ENCODE measurements at places on chromosomes 4 and X.

DNA sequence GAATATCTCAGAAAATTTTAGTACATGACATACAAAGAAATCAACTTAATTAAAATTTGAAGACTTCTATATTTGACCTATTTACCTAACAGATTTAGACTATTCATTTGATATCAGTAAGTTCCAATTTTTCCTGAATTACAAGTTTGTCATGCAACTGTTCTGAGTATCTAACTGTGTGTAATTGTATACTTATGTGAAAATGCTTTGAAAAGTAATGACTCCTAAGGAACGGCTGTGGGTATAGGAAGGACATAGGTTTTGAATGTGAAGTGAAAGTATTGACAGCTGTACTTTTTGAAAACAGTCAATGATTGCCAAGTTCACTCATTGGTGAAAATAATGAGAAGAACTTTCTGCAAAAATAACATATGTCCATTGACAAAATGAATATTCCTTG lies 2.9 kb downstream of the GRIA2 start:
- DNase-seq, result no peak

- DNase-seq, result no peak
These were observed 108.9 kb downstream of the USP46 start for GRCh38 chr4:52550186-52550585.

DNA sequence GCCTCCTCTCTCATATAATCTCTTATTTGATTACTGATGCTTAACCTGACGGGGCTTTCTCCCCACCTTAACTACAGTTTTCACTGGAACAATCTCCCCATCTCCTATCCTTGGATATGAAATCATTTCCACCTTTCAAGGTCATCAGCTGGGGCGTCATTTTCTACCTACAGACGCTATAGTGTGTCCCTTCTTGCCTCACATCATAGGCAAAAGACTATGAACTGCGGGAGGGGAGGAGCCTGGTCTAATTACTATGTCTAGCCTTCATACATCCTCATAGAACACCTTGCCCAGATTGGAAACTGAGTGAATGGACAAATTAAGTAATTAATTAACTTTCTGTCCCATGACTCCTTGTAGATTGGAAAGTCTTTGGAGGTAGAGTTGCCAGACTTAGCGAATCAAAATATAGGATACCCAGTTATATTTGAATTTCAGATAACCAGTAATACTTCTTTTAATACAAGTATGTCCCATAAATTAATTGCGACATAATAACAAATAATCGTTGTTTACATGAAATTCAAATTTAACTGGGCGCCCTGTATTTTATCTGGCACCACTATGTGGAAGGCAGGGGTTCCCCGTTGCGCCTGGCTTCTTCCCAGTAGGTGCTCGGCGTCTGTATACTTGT lies 752 bp upstream of the ATP6AP2 start:
- no peak for DNase-seq

- no peak for DNase-seq
These were observed 11.1 kb downstream of the DOK7 start for GRCh38 chr4:3473996-3474765.

DNA sequence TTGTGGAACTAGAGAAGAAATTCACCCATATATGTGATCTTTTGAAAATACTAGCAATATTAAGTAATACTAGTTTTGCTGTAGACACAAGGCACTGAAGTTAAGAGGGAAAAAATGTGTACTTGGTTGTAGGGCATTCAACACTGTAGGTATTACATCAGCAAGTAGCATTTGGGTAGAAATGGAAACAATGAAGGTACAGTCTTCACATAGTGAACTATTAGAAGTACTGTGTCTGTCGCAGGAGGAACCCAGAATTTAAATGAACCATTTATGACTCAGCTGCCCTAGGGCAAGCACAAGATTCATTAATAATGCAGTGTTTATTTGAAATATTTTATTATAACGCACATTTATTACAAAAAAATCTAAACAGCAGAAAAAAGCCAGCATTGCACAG lies 572.7 kb upstream of the TENM3 start:
- DNase-seq, result no peak

GRCh38 chr4:120844528-120844921 lies 78.0 kb downstream of the PRDM5 start:
- DNase-seq, result peak; percentile 27

DNA sequence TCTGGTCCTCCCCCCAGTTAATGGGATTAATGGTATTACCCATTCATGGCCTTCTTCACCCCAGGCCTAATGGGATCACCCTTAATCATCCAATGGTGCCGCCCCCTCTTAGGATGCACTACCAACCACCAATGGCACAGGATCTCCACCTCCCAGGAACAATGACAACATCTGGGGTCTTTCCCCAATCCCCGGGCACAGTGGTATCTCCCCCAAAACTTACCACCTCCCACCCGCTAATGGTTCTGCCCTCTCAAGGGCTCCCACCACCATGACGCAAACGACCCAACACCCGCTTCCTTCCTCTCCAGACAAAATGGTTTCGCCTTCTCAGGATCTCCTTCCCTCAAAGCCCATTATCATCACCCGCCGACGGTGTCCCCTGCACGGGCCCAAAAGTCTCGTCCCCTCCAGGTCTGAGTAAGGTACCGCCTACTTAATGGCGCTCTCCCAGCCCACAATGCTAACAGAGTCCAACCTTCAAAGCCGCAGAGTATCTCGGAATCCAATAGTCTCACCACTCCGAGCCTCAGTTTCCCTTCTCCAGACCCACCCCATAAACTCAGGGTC lies 458 bp downstream of the GRIPAP1 start:
- DNase-seq, result no peak

DNA sequence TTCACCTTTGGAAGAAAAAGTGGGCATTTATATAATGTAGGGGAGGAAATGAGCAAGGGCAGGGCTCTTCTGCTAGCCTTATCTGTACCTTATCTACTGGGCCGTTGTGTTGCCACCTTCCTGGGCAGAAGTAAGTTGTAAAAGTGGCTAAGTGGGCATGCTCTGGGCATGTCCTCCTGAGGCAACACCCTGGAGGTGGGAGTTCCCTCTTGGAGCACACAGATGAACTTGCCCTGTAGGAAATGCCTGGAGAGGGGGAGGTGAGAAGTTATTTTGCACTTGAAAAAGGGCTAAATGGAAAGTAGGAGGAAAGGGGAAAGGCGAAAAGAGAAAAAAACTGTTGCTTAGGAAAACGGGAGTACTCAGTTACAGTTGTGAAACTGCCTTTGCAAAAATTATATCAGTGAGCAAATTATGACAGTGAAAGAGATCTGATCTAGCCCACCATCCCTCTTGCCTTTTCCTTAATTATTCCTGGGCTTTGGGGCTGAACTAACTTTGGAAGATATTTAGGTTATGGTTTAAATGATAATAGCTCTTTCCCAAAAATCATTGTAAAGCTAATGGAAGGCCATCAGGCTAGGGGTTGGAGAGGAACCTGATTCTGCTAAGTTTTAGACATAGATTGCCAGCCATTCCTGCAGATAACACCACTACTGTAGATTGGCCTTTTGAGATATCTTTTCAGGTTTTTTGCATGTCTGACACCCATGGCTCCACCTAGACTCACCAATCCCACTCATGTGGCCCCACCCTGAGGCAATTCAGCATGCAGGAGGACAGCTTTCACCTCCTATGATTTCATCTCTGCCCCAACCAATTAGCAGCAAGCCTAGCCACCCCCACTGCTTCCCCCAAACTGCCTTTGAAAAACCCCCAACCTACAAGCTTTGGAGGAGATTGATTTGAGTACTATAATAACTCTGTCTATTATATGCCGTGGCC lies 20.5 kb upstream of the ZNF81 start:
- no peak for DNase-seq

- DNase-seq, result no peak
These were observed 993.6 kb downstream of the ARAP2 start for GRCh38 chr4:35250761-35251160.

DNA sequence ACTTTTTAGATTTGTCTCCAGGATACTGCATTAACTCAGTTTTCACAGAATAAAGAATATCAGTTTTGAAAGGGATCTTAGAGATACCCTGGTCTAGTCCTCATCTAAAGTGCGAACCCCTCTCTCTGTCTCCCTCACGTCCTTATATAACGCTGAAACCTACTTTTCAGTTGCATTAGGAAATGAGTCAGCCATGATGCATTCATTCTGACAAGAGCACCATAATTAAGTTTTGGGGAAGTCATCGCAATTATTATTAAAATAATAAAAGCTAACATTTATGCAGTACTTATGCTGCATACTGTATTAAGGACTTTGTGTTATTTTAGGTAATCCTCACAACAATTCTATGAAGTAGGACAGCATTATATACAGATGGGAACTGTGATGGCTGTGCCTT lies 116.1 kb downstream of the REELD1 start:
- DNase-seq, result no peak

DNA sequence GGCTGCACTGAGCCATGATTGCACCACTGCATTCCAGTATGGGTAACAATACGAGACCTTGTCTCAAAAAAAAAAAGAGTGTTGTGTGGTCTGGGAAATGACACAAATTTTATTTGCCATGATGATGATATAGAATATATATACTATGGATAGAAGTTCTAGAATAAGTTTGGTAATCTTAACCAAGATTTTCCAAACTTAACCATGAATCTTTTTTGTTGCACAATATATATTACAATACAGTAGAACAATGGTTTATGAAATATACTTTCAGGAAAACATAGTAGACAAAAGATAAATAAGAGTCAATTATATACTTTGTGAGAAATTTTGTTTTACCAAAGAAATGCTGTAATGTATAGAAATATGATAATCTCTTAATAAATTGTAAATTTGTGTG lies 34.8 kb downstream of the MFSD8 start:
- no peak for DNase-seq

DNA sequence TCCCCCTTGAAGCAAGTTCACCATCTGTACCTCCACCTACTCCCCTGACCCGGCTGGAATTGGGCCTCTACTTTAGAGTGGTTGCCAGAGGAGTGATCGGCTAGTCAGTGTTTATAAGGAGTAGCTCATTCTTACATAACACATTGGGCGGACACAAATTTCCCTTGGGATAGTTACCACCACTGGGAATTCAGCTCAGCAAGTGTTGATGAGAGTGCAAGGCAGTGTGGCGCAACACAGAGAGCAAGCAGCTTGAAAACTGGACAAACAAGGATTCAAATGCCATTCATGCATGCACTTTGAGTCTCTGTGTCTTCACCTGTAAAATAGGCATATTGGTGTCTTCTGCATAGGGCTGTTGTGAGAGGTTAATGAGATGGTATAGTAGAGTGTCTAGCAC lies 92.7 kb downstream of the STK32B start:
- no peak for DNase-seq

DNA sequence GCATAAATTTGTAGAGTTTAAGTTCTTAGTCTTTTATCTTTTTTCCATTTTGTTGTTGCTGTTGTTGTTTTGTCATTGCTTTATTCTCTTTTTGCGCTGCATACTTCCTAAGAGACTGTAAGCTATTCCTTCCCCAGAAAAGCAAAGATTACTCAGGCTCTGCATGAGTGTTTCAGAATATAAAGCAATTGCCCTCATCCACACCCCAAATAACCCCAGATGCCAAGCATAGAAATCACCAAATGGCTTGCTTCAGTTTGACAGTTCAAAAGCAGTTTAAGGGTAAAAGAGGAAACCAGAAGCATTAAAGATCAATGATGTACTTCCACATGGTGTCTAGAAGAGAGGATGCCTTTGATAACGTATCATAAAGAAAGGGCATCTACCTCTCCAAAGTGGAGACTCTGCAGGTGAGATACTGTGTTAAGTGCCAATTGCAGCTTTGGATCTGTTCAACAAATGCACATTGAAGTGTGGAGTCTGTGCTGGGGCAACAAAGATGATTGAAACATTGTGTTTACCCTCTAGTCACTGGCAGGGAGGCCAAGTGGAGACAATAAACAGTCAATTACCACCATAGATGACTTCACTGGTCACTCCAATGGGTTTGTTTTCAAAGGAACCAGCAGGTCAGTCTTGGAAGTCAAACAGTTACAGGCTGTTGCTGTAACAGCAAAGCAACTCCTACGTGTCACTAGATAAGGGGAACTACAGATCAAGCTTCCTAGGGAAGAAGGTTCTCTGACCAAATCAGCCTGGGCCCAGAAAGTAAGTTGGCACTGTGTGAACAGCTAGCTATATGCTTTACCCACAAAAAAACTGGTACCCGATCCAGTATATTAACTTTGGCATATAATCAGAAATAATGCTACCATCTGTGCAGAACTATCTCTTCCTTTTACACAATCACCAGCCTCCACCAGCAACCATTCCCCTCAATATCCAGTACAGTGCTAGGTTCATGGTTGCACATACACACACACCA lies 40.6 kb upstream of the IL21 start:
- DNase-seq, result no peak

DNA sequence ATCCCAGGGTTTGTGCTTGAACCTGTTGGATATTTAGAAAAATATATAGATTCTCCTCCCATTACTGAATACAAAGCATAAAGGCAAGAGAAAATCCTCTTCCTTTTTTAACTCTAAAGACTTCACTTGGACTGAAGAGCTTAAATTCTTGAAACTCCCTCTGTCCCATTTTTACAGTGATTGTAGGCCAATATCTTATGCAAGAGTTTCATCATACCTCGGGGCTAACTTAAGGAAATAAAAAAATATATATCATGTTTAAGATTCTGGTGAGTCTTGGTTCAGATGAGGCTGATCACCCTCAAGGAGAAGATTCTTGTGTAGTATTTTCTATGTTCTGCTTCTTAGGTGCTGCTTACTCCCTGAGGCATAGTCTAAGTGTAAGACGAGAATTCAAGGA lies 1449.6 kb downstream of the C4orf33 start:
- no peak for DNase-seq

DNA sequence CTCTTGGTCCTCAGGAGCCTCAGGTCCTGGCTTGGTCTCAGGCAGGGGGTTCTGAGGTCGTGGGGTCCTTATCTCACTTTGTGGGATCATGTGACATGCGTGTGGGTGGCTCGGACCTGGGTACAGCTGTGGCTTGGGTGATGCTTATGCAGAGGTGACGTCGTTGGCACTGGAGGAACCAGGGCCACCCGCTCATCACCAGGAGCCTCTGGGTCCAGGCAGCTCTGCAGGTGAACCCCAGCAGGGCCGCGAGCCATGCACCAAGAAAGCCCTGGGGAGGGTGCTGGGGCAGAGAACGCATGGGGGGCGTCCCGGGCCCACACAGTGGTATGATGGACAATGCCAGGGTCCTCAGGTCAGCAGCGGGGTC lies 8.7 kb downstream of the ATP5ME start:
- DNase-seq, result no peak

- DNase-seq, result no peak
These were observed 51.1 kb downstream of the SH3KBP1 start for GRCh38 chrX:19836337-19836736.

GRCh38 chr4:15891312-15891711 lies 47.2 kb downstream of the FGFBP1 start:
- peak; percentile 44 for DNase-seq

DNA sequence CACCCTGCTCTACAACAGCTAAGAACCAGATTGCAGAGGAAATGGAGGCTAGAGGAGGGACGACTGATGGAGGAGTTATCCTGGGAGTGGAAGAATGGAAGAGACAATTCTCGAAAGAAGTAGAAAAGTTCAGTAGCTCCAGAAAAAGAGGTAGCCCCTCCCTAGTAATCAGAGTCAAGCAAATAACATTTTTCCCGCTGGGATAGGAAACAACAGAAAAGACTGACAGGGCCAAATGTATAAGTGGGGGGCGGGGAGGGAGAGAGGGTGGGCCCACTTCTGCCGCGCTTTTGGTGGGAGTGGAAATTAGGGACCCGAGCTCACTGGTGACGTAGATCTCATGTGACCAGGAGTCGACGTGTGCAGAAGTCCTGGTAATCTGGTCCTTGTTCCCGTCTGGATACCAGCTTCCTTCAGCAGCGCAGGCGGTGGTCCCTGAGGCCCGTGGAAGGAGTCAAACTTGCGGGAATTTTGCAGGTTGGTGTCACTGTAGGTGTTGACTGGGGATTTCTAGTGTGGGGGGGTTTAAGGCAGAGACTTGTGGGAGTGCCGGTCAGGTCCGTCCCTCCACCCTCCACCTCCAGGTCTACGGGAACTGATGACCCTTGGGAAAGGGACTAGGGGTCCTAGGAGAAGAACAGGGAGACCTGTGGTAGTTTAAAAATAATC lies at the start of gene TCEAL9:
Gene TCEAL9, plus strand, starts transcription at position 377 of the 669 bp plus-strand sequence. CDS start 1,179 bp downstream, outside the sequence.
- no peak for DNase-seq
